Sciatic nerve (tissue), 2 donors: ENCODE measurements at places on chromosomes 5 and 9. TPM values are rescaled to one million over a fixed set of nuclear protein-coding genes. Genes with fewer than 3 reads are reported as not detected.

Gene GMCL2
- not detected for total RNA-seq

Gene SPINK4
- not detected for total RNA-seq

Gene SPINK13
- total RNA-seq: not detected

Gene C8G
- not detected for total RNA-seq

Gene ZNF879
- total RNA-seq: 6.2 TPM

Gene AKNA
- total RNA-seq: 29.0 TPM

Gene PLAC8L1
- total RNA-seq: not detected

Gene ANP32B
- 145 TPM for total RNA-seq

Gene FBXW5
- total RNA-seq: 59.9 TPM

Gene TPRN
- total RNA-seq: 8.8 TPM

Gene LPAR1
- total RNA-seq: 170 TPM

Gene NIPAL4
- 0.36 TPM for total RNA-seq
